ENCODE measurements at places on chromosomes 7 and 10.

GRCh38 chr7:153383781-153384180, 624.2 kb downstream of the ACTR3B start:
- DNase-seq = no peak

GRCh38 chr7:102322202-102322715, 34.0 kb downstream of the SPDYE6 start:
- no peak for DNase-seq

- no peak for DNase-seq
These were observed 21.2 kb downstream of the CAV1 start for GRCh38 chr7:116546054-116546453.

GRCh38 chr10:56318816-56319215, 42.2 kb downstream of the ZWINT start:
- DNase-seq = no peak

DNA sequence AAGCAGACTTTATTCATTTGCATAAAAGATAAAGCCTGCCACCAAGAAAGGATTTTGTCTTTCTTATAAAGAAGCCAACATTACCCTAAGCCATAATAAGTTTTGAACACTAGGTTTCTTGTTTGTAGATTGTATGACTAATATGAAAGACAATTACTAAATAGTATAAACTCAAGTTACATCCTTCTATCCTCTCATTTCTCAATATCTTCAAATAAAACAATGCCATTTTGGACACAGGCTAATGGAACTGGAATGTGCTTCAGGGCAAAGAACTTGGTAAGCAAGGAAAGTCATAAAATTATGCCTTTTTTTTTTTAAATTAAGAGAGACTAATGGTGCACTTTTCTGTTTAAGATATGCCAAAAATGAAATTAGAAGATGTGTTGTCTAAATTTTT, 137.7 kb downstream of the DKK1 start:
- no peak for DNase-seq

DNA sequence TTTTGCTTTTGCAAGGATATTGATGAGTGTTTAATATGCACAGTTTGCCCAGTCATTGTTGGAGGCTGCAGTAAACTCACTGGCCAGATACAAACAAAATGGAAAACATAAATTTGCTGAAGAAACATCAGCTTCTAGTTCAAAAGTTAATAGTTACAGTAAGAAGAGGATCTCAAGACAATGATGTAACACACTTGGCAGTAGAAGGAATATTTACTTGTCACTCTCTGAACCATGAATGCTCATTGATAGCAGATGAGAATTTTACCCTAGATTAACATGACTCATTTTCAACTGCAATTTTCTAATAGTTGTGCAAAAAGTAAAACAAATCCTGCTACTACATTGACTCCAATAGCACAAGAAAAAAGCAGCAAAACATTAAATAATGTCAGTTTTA, 47.7 kb downstream of the VWC2 start:
- no peak for DNase-seq

All from MM.1S (cell line).